Activated CD4-positive, alpha-beta T cell treated with anti-CD3 and anti-CD28 coated beads, Interleukin-2, amount 10 ng/mL, durations not matched to agents 7 days and 5 days (primary cell): ENCODE measurements at places on chromosomes 11 and 22. TPM values are rescaled to one million over a fixed set of nuclear protein-coding genes. Genes with fewer than 3 reads are reported as not detected.

Gene FRMD8
- total RNA-seq = 49.5 TPM

Gene MB
- total RNA-seq = not detected

- DNase-seq = no peak
Observed at GRCh38 chr22:26847046-26847445, 189.7 kb downstream of the MIAT start.

- DNase-seq = peak; percentile 44
Observed at GRCh38 chr22:38700270-38700788, 414 bp downstream of the JOSD1 start.

Gene TEX12
- total RNA-seq = 0.35 TPM

GRCh38 chr22:28837640-28838039 lies 37.3 kb upstream of the XBP1 start:
- DNase-seq = no peak

DNA sequence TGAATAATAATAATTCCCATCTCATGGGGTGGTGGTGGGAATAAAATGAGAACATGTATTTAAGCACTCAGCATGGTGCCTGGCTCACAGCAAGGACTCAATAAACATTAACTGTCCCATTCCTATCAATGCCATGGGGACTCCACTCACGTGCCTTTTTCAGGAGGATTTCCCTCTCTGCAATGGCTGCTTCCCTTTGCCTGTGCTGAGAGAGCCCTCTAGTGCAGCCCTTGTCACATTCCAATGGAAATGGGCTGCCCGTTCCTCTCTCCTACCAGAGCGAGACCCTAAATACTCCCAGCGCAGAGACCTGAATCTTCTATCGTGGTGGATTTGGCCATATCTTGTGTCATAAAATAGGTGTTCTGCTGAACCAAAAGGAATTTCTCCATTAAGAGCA lies 621.5 kb upstream of the B3GAT1 start:
- DNase-seq = no peak

GRCh38 chr11:1473786-1474185 lies 12.8 kb downstream of the MOB2 start:
- DNase-seq = no peak

Gene SCUBE1
- total RNA-seq = not detected

DNA sequence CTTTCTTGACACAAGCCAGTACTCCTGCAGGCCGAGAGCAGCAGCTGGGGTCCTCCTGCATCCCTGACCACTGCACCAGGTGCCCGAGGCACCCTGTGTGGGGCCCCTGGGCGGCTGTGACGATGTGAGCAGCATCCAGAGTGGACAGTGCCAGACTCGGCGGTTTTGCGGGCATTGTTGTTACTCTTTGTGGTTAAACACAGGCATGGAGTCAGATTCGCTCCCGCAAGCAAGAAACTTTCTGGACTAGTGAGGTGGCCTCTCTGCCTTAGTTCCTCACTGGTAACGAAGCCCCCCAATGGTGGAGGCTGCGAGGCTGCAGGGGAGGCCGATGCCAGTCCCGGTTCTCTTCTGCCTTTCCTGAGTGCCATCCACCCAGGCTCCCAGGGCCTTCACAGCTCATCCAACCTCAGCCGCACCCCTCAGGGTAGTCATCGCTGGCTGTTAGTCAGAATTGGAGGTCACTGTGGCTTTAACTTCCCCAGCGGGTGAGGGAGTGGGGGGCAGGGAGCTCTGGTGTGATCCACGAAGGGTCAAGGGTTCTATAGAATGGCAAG lies 3.7 kb upstream of the CLDN5 start:
- no peak for DNase-seq

GRCh38 chr11:69357458-69358397 lies 63.8 kb downstream of the MYEOV start:
- DNase-seq = no peak

GRCh38 chr11:79087238-79087960 lies 353.4 kb downstream of the TENM4 start:
- DNase-seq = no peak

Gene OR8B12
- total RNA-seq = not detected

DNA sequence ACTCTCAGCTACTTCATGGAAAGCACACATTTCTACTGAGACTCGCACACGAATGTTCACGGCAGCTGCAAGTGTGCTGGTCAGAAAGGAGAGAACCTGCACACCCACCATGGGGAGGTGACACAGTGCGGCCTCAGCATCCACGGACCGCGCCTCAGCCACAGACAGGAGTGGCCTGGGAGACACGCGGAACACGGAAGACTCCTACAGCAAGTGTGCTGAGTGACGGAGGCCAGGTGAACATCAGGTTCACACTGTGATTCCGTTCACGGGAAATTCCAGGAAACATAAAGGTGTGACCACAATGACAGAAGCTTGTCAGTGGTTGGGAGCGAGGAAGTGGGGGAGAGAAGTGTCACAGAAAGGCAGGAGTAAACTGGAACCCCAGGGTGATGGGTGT lies 13.3 kb upstream of the MOB2 start:
- DNase-seq = no peak

Gene VWCE
- total RNA-seq = 1.6 TPM

Gene GPR83
- 0.06 TPM for total RNA-seq
